Adrenal gland (tissue), 19 donors: ENCODE measurements at places on chromosomes 1 and 21.

GRCh38 chr1:27427329-27427728, 34.9 kb downstream of the GPR3 start:
- DNase-seq, result no peak

DNA sequence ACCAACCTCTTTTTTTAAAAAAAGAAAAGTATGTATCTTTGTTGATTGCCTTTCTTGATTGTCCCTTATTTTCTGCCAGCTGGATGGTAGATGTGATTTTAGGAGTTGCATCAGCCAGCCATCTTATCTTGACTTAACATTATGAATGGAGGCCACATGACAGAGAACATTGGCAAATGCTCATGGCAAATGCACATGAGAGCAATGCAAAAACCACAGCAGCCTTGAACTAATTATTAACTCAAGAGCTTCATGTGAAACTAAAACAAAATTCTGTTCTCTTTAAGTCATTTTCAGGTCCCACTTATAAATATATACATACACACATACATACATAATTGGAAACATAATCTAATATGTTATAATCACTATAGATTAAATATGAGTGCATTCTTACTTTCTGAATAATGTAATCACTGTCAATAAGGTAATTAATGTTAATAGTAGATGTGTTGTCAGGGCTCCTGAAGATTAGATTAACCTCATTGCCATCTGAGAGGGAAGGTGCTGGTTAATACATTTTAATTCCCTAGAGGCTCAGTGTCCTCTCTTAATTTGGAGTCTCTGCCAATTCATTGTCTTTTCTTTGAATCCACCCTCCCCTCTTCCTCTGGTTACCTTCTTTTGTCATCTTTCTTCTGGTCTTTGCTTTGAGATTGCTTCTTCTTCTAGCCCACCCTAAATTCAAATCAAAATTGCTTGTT, 962.2 kb downstream of the ADGRL2 start:
- no peak for DNase-seq

GRCh38 chr1:72777918-72778317, 495.6 kb upstream of the NEGR1 start:
- no peak for DNase-seq

- no peak for DNase-seq
These were observed 406.9 kb upstream of the B3GALT2 start for GRCh38 chr1:193593147-193593885.

DNA sequence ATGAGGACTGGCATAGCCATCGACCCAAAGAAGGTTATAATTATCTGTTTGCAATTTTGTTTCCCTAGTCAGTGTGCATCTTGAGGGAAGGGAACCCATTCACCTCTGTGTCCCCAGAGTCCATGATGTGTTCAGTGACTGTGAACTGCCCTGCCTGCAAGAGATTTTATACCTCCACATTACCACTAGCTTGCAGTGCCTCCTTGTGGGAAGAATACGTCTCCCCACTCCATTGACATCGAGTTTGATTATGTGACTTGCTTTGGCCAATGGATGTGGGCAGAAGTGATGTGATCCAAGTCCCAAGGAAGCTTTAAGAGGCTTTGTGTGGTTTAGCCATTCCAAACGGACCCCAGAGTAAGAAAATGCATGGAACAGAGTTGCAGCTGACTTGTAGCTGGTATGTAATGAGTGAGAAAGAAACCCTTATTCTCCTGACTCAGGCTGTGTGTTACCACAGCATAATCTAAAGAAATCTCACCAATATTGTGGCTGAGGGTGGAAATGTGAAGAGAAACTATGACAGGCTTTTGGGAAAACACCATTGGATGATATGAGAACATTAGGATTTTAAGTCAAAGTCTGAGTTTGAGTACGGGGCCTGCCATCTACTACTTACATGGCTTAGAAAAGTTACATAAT, 47.8 kb upstream of the NRDC start:
- DNase-seq, result no peak

- no peak for DNase-seq
These were observed 23.0 kb upstream of the SMG7 start for GRCh38 chr1:183449223-183449770.

- DNase-seq, result no peak
These were observed 18.0 kb upstream of the RABGGTB start for GRCh38 chr1:75768016-75768415.

GRCh38 chr1:51331206-51332100, 1.1 kb upstream of the TTC39A start:
- DNase-seq, result peak; percentile 73

DNA sequence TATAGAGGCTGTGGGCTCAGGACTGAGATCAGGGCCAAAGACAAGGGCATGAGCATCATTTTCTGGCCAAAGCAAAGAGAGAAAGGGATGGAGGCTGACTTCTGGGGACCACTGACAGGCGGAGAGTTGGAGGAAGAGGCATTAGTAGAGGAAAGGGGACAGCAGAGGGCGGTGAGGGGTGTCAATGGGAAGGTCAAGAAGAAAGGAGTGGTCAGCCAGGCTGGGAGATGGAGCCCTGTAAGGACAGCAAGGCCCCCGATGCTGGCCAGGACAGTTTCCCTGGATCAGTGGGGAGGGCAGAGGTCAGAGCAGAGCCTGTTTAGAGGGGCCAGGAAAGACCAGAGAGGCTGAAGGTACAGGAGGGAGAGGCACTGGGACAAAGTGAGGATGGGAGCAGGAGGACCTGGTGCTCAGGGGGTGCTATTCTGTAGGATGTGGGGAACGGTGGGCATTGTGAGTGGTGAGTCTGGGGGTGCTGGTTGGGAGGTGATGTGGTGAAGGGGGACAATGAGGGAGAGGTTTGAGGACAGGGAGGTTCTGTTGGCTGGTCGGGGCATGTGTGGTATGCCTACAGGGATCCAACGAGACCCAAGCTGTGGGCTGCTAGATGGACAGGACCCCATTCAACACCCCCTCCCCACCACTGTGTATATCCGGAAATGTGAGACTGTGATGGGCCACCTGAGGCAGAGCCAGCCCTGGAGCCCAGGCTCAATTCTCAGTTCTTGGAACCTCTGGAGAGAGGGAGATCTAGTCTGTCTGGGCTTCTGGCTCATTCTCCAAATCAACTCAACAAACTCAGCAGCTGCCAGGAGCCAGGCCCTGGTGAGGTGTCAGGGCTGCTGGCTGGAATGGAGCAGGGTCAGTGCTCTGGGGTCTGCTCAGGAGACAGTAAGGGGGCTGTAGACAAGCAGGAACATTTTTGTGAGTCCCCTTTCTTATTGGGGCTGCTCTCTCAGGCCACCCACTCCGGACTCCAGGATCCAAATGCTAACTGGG, 1.4 kb upstream of the FAM151A start:
- DNase-seq, result no peak

DNA sequence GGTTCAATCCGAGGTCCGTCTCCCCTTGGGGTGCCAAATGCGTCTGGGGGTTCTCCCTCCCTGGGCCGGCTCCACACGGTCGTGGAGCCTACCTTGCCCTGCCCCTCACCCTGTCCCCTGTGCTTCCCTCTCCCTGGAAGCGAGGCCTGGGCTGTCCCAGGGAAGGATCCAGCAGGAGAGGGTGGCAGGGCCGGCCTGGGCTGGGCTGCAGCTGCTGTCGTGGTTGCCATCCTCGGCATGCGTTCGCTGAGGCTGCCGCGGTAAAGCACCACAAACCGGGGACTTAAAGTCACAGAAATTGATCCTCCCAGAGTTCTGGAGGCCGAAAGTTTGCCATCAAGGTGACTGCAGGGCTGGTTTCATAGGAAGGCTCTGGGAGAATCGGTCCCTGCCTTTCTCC, 123.0 kb upstream of the TMPRSS2 start:
- DNase-seq, result no peak

DNA sequence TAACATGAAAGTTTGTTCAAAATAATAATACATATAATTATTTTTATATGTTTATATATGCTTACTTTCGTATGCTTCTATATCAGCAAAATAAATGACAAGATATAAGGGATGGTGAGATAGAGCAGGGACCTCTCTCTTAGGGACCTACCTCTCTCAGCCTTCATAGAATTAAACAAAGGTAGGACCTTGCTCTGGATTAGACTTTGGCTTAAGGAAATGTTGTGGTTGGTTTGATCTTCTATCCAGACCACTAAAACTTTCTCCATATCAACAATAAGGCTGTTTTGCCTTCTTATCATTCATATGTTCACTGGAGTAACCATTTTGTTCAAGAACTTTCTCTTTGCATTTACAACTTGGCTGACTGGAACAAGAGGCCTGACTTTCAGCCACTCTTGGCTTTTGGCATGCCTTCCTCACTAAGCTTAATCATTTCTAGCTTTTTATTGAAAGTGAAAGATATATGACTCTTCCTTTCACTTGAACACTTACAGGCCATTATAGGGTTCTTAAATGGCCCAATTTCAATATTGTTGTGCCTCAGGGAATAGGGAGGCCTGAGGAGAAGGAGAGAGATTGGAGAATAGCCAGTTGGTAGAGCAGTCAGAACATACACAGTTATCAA, 14.4 kb downstream of the FRRS1 start:
- DNase-seq, result no peak

DNA sequence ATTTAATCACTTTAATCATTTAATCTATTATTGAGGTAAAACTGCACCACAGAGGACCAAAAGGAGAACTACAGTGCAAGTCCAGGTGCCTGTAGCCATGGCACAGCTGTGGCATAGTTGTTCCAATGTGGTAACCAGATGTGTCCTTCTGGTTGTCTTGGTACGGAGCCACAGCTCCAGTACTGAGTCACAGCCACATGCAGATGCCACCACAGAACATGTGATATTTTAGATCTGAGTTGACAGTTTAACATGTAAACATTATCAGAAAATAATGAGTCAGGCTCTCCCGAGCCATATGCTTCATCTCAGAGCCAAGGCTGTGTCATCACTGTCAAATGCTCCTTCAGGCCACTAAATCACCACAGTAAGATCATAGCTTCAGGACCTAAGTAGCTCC, 56.4 kb upstream of the RGS7 start:
- no peak for DNase-seq

DNA sequence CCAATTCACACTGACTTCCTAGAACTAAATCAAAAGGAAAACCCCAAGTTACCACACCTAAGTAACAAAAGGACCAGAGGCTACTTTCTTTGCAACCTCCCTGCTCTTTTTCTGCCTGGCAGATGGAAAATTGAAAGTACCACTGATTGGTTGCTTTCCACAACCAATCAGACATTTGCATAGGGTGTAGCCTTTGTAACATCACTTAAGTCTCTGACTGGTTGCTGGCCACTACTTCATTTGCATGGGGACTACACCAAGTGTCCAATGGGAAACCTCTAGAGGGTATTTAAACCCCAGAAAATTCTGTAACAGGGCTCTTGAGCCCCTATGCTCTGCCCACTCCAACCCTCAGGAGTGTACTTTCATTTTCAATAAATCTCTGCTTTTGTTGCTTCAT, 365.0 kb downstream of the LTN1 start:
- no peak for DNase-seq

- no peak for DNase-seq
These were observed 54.9 kb upstream of the DIPK1A start for GRCh38 chr1:93016171-93016570.

DNA sequence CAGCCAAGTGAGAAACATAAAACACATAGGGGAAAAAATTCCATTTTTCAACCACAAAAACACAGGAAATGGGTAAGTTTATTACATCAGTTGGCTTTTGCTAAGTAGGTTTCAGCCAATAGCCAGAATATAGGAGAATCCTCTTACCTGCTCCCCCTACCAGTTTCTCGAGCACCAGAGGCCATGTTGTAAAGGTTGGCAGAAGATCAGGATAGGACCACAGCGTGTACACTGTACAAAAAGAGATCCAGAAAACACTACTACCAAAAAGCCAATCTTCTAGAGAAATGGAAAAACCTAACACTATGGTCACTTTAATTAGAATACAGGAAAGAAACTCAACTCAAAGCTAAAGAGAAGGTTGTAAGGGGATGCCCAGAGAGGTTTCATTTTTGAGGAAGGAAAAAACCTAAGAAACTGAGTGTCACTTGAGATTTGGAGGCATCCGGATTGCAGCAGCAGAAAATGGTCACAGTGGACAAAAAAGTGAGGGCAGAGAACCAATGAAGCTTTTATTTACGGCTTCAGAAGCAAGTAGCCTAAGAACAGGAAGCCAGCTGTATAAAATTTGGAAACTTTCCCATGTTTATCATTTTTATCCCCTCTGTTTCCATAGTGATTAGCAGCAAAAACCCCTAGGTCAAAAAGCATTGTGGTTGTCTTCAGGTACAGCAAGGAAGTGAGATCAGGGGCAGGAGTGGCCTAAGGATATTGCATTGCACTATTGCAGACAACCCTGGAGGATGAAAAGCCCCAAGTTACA, 2.9 kb downstream of the EIF2D start:
- DNase-seq, result no peak

DNA sequence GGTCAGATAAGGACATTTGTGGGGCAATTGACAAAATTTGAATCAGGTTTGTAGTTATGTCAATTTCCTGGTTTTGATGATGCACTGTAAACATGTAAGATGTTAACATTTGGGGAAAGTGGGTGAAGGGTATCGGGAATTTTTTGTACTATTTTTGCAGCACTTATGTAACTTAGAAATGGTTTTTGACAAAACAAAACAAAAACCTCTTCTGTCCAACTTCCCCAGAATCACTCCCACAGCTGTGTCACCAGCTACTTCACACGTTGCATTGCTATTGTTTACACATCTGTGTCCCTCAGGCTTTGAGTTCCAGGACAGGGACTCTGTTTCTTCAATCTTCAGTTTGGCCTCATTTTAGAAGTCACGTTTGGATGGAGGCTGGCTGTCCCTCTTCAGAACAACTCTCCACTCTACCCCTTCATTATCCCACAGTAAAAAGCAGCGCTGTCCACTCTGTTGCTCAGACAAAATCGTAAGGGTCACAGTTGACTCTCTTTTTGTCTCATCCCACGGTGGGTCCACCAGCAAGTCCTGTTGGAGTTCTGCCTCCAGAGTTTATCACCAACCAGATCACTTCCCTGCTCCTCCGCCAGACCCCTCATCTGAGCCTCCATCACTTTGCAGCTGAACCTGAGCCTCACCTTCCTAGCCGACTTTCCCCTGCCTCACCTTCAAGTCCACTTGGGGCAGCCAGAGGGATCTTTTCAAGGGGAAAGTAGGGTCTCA, 63.2 kb downstream of the NENF start:
- DNase-seq, result no peak

- no peak for DNase-seq
These were observed 551.3 kb downstream of the KCNT2 start for GRCh38 chr1:196056966-196057365.

DNA sequence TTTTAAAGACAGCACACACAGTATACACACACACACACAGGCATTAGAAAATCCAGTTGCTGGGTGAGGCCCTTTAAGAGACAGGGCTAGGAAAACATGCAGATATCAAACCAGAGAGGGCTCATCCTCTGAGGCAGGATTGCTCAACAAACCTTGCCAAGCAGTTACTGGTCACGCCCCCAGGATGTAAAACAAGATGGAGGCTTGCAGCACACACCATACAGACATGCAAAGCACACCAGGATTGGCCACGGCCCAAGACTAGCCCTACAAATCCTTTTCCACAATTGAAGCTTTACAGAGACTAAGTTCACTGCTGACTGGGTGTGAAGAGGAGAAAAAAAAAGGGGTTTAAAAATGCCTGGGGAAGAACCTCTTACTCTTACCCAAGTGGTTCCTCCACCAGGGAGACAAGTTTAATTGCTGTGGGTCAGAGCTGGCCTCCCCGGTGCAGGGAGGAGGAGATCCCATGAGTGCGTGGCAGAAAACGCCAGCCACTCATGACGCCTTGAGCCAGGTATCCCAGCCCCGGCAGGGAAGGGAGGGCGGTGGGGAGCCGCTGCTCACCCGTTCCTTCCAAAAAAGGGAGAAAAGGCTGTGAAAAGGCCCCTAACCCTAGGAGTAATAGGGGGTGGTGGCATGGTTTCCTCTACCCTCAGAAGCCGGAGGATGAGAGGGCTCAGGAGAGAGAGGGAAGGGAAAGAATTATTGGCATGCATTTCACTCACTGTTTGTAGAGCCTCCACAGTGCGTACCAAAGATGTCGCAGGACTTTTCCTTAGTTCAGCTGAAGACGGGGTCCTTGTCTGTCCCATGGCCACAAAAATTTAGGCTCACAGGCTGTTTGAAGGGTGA, 594.6 kb upstream of the ZP4 start:
- DNase-seq, result no peak
